Heart right ventricle (tissue), 16 donors: ENCODE measurements at places on chromosomes 7 and 10. TPM values are rescaled to one million over a fixed set of nuclear protein-coding genes. Genes with fewer than 3 reads are reported as not detected.

DNA sequence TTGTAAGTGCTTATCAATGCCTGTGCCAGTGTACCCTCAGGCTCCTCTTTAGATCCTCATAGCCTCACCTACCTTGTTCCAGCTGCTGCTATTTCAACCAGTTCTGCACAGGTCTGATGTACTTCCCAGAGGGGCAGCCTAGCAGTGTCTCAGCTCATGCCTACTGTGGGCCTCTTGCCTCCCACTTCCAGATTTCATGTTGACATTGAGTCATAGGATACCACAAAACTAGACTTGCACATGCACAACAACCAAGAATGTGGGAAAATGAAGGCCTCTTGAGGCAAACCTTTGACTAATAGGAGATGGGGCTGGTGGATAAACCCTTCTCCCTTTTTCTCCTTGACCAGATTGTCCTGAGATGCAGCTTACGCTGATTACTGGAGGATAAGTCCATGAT is 31.0 kb downstream of the PON3 start:
- DNase-seq, result no peak

DNA sequence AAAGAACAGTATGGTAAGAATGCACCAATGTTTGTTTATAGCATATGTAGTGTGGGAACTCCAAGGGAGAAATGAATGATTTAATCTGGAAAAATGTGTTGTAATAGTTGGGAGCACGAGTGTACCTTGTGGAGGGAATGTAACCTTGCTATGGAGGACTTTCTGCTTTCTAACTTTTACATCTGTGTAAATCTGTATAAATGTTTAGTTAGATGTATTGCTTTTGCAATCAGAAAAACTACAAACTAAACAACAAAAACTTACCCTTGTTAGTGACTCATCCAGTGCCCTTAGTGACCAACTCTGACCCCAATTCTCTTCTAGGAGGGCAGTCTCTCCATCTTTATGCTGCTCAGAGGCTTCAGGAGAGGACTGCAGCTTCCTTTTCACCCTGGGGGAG is 89.3 kb downstream of the CCNY start:
- DNase-seq, result no peak

- peak; percentile 16 for DNase-seq
Measured at GRCh38 chr10:30151581-30152389, 92.4 kb upstream of the JCAD start.

VPS37D gene
- 1.9 TPM for total RNA-seq

RNF32 gene
- total RNA-seq, result 0.62 TPM

- DNase-seq, result no peak
Measured at GRCh38 chr7:23167691-23168090, 14.2 kb upstream of the NUP42 start.

POU6F2 gene
- 0.66 TPM for total RNA-seq

GRCh38 chr10:25029519-25029918 is 13.1 kb downstream of the THNSL1 start:
- DNase-seq, result no peak

ATAD1 gene
- 93.2 TPM for total RNA-seq

DNA sequence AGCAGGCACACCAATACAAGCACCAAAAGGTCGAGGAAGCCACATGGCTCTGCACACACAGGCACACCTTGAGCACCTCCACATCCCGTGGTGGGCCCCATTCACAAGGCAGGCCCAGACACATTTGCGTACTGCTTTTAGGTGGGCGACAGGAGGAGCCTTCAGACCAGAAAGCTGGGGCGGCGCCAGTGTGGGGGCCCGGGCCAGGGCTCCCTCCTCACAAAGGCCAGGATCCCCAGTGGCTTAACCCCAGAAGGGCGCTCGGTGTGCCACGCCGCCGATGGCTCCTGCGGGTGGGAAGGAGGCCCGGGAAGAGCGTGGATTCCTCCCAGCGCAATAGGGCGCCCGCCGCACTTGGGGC is 2.8 kb upstream of the SMARCD3 start:
- no peak for DNase-seq

GRCh38 chr7:44128721-44129582 is 5.6 kb upstream of the POLD2 start:
- no peak for DNase-seq

DNA sequence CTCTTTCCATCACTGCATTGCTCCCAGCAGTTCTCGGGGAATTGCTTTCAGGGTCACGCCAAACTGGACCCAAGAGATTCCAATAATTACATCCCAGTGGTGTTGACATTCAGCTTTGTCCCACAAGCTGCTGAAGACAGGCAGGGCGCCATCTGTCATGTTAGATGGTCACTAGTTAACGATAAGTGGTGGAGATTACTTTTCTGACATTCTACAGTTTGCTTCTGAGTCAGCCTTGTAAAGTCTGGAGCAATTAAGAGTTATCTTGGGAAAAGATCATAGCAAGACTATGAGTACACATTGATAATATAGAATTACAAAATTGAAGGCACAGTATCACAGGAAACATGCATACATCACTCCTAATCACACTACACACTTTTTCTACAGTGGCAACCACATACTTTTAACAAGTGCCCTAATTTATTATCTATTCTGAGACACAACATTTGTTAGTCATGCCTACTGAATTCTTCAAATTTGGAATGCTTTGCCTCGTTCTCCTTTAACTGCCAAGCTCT is 41.9 kb downstream of the SEMA3C start:
- no peak for DNase-seq

DNA sequence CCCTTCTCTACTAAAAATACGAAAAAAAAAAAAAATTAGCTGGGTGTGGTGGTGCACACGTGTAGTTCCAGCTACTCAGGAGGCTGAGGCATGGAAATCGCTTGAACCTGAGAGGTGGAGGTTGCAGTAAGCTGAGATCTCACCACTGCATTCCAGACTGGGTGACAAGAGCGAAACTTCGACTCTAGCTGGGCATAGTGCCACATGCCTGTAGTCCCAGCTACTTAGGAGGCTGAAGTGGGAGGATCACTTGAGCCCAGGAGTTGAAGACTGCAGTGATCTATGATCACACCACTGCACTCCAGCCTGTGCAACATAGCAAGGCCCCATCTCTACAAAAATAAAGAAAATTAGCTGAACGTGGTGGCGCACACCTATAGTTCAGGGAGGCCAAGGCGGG is 1.2 kb upstream of the SPACDR start:
- no peak for DNase-seq

DNA sequence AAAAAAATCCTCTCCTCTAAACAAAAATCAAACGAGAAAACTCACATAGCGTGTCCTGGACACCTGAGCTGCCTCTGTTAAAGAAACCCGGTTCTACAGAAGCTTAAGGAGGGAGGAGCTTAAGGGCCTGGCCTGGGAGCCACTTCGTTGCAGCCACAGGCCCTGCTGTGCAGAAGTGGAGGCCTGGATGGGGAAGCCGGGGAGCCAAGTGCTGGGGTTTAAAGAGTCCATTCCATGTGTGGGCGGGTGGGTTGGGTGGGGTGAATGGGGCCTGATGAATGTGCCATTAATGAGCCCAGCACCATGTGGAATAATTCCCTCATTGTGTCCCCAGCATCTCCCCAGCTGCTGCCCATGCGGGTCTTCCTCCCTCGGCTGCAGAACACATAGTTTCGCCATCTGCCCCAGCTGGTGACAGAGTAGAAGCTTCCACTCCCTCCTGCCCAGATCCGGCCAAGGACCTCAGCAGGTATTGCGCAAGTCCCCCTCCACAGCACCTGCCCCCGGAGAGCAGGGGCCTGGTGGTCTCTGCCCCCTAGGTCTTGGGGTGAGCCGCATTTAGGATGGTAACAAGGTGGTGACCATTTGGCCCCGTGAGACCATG is 127.8 kb upstream of the BTBD16 start:
- no peak for DNase-seq

DNA sequence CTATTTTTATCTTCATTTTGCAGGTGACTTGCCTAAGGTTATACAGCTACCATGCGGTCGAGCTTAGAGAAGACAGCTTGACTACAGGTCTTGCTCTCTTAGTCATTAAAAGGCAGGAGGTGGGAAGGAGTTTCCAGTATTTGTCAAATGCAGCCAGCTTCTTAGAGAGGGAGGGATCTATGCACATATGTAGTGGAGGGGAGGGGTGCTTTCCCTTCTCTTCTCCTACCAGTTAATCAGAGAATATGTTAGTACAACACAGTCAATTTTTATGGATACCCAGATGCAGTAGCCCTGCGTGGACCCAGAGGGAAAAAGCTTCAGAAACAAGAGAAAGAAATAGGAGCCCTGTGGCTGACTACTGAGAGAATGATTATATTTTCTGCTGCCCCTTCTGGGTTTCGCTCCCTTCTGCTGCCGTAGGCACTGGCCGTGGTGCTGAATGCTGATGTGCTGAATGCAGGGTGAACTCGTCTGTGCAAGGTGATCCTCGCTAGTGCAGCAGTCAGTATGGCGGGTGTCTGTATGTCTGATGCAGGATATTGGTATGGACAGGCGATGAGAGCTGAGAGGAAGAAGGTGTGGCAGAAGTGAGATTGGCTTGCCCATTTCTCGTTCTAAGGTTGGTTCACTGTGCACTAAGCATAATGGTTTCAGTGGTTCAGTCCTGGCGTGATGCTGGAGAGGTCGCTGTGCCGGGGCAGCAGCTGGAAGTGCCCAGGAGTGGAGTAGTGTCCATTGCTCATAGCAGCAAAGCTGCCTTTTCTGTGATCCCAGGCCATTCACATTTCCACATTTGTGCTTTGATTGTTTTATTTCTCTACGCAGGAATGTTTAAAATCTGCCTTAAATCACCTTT is 189.2 kb upstream of the PODXL start:
- peak; percentile 25 for DNase-seq

ANXA8L1 gene
- total RNA-seq, result not detected

- DNase-seq, result no peak
Measured at GRCh38 chr7:71972534-71972933, 439.6 kb downstream of the CALN1 start.

- DNase-seq, result no peak
Measured at GRCh38 chr7:70486977-70487376, 645.0 kb upstream of the GALNT17 start.

- no peak for DNase-seq
Measured at GRCh38 chr7:157766098-157766497, 429.3 kb downstream of the DNAJB6 start.

TMEM176A gene
- total RNA-seq, result 18.2 TPM

PLA2G12B gene
- not detected for total RNA-seq

DNA sequence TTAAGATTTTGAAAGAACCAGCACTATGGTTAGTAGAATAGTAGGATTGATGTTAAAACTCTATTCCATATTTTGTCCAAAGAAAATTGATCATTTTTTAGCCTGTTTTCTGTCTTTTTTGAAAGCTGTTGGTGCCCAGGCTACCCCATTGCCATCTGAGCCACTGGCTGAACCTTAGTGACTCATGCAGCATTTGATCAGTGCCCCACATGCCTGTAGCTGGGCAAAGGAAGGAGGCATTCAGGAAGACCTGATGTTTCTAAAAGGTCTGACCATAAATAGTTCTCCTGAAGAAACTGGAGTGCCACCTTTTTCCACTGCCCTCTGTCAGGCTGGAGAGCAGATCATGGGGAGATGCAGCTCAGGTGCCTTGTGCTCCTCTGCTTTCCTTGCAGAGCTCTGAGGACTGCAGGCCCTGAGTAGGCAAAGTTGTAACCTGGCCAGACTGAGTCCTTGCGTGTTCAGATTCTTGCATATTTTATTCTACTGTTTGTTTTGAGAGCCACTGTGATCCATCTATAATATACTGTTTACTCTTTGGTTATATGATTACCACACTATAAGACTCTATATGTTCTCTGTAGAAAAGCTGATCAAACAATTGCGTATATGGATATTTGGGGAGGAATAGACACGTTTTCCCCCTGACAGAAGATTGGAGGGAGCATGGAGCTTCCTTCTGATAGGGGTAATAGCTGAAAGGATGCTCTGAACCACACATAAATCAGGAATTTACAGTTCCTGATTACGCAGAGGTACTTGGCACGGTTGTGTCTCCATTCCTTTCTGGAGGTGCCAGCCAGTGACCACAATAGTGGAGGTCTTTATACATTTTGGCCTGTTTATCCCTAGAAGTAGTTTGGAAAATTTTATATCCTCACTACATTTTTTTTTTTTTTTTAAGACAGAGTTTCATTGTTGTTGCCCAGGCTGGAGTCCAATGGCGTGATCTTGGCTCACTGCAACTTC is 48.9 kb upstream of the GJD4 start:
- no peak for DNase-seq

- DNase-seq, result no peak
Measured at GRCh38 chr10:120607710-120608703, 151.0 kb downstream of the PLPP4 start.

HOXA4 gene
- 0.59 TPM for total RNA-seq

PTPN20 gene
- 21.4 TPM for total RNA-seq

CHAT gene
- total RNA-seq, result not detected

STAG3 gene
- total RNA-seq, result 0.37 TPM

GRCh38 chr10:32190890-32191491 is 134.8 kb upstream of the KIF5B start:
- no peak for DNase-seq

DNA sequence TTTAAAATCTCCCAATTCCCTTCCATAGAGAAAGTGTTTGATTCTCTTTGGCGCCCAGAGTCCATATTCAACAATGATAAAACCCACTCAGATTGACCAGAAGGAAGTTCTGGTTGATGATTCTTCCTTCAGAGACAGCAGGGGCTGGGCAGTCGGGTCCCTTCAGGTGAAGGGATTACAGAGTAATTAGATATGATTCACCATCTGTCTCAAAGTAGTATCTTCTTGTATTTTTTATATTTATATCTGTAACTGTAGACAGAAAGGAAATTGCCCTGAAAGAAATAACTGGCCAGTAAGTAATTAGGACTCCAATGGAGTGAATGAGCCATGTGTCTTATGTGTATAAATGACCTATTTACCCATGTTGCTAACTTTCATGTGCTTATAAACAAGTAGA is 156.0 kb downstream of the PLCE1 start:
- no peak for DNase-seq

- DNase-seq, result no peak
Measured at GRCh38 chr7:151389768-151390597, 19.9 kb downstream of the WDR86 start.

CLDN4 gene
- not detected for total RNA-seq
